Fibroblast of lung (primary cell): ENCODE measurements at places on chromosomes 11 and 22. TPM values are rescaled to one million over a fixed set of nuclear protein-coding genes. Genes with fewer than 3 reads are reported as not detected.
A peak's percentile ranks its signal among the peaks of the same experiment; 100 is the strongest.

DNA sequence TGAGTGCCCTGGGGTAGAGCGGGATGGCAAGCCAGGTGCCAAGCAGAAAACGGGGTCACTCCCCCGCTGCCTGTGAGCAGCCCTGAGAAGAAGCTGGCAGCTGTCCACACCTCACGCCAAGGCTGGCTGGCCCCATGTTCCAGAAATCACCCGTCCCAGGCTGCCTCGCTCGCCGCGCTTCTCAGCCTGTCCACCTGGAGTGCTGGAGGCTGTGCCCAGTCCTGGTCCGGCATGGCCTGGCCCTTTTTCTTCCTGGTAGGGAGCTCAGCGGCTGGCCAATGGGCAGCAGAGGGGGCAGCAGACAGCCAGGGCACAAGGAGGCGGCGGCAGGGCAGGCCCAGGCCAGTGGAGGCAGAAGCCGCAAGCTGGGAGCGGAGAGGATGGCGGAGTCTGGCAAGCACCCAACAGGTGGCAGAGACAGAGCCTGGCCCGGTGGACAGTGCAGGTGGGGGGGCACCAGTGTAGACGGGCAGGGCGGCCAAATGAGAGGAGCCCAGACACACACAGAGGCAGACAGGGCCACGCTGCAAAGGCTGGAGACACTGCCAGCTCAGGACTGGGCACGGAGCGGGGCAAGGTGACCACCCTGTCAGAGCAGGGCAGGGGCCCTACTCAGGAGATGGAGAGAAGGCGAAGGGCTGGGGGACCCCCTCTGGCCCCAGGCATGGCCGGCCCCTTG, 37.2 kb upstream of the TH start:
- H3K4me3 ChIP-seq, result no peak overlapping the region
- H3K27me3 ChIP-seq, result no peaks in the 10 kb centered on the region

DNA sequence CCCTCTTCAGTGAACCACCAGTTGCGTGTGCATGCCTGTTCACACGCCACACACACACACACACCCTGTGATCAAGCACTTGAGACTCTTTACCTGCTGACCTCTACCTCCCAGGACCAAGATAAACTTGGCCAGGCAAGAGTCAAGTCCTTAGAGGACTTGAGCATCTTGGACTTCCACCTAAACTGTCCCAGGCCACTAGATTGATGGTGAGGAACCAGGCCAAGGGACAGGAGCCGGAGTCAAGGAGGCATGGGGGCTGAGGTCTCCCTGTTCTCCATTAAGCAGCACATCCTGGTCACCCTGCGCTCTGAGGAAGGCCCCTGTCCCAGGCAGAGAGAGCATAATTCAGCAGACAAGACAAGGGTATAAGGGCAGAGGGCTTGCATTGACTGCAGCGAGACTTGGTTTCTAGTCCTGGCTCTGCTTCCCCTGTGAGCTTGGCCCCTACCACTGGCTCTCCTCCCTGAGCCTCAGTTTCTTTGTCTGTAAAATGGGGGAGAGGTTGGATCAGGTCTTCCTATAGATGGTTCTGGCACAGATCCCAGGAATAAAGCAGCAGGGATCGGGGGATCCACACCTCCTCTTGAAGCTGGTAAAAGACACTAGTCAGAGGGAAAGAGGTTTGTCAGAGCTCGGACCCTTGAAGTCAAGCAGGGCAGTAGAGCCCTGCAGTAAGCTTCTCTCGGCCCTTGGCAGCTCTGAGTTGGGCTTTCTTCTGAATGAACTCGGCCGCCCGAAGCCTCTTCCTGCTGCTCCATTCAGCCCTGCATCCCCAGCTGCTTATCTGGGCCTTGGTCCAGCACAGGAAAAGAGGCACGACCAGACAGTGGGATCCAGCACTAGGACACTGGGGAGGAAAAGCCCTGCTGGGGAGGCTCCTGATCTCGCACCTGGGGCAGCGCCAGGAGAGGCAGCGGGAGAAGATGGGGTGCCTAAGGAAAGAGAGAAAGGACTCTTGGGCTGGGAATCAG, 2.0 kb downstream of the CREB3L1 start:
- H3K27me3 ChIP-seq, result no peaks in the 10 kb centered on the region
- peaks cover 2% of the 10 kb centered on the region for H3K36me3 ChIP-seq
- peak overlapping the region; percentile 91 for H3K4me3 ChIP-seq
- H3K27ac ChIP-seq, result peak overlapping the region; percentile 68
- peaks cover 20% of the 10 kb centered on the region for H3K4me1 ChIP-seq

DNA sequence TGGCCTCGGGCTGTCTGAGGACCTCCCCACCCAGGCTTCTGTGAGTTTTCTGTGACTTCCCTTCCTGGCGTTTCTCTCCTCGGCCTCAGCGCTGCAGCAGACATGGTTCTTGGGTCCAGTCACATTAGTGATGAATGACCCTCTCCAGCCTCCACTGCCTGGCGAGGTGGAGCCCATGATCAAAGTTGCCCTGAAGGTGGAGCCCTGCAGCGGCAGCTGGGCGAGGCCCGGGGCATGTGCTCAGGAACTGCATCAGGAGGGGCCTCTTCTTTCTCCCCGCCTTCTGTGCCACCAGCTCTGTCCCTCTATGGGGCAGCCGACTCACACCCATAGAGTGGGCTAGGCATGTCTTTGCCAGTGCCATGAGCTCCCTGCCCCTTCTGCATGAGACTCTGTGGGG, 1079.7 kb downstream of the TBC1D22A start:
- H3K4me3 ChIP-seq, result no peak overlapping the region
- no peaks in the 10 kb centered on the region for H3K4me1 ChIP-seq
- H3K36me3 ChIP-seq, result no peaks in the 10 kb centered on the region
- H3K27ac ChIP-seq, result no peak overlapping the region
- no peak for DNase-seq

- H3K27ac ChIP-seq, result no peak overlapping the region
- no peak for DNase-seq
- no peaks in the 10 kb centered on the region for H3K36me3 ChIP-seq
- no peaks in the 10 kb centered on the region for H3K4me1 ChIP-seq
- no peak overlapping the region for H3K4me3 ChIP-seq
These were observed 39.9 kb upstream of the GGTLC2 start for GRCh38 chr22:22604326-22605073.

- H3K4me1 ChIP-seq, result no peaks in the 10 kb centered on the region
- no peak for DNase-seq
These were observed 28.3 kb downstream of the SLC6A5 start for GRCh38 chr11:20627701-20628100.

DNA sequence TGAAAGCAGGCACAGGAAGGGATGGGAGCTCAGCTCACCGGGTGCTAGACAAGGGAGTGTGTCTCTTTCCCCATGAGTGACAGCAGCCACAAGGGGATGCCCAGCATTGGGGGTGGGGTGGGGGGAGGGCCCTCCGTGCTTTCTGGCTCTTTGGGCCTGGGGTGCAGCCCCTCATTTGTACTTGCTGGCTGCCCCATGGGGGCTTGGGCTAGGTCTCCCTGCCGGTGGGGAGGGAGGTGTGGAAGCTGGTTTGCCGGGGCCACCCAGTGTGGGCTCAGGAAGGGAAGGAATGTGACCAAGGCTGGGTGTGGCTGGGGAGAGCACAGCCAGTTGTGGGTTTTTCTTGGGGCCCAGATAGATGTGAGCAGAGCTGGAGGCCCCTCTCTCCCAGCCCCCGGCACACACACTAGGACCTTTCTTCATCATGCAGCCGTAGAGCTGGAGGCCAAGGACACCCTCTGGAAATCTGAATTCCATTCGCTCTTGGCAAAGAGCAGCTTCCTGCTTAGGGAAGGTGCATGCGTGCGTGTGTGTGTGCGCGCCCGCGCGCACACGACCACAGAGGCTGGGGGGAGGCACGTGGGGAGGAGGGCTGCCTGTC, 25.8 kb downstream of the KCNQ1OT1 start:
- H3K27ac ChIP-seq, result no peak overlapping the region
- no peak overlapping the region for H3K4me3 ChIP-seq
- no peak for DNase-seq
- no peaks in the 10 kb centered on the region for H3K4me1 ChIP-seq
- no peaks in the 10 kb centered on the region for H3K36me3 ChIP-seq

DNA sequence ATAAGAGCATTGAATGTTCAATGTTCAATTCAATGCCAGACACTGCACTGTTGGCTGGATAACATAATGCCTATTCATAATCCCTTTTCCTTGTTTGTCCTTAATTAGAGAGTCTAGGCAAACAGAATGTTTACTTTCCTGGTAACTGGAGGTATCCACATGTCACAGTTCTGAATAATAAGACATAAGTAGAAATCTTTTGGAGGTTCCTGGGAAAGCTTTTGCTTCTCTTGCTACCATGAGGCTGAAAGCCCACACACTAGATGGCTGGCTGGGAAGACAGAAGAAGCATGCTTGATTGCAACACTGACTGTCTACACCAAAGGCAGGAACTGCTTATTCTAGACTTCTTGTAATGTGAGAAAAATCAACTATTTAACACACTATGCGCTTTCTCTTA, 79.5 kb downstream of the GAB2 start:
- no peak for DNase-seq
- H3K36me3 ChIP-seq, result no peaks in the 10 kb centered on the region
- H3K27me3 ChIP-seq, result no peaks in the 10 kb centered on the region
- no peak overlapping the region for H3K4me3 ChIP-seq
- H3K27ac ChIP-seq, result no peak overlapping the region

DNA sequence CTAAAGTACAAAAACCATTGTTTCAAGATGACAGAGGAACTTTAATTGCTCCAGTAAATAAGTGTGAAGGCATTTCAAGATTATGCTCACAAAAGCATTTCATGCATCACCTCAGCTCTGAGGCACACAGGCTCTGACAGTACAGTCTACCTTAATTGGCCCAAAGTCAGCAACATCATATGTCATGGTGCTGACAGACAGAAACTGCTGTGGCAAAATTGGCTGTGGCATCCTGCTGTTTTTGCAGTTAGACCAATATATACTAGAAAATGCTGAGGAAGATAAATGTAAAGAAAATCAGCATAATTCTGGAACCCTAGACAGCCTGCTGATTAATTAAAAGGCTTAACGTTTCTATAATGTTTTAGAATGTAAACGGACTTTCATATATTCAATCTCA, 34.9 kb upstream of the PPP2R1B start:
- H3K36me3 ChIP-seq, result no peaks in the 10 kb centered on the region
- no peak overlapping the region for H3K27ac ChIP-seq
- no peak overlapping the region for H3K4me3 ChIP-seq
- no peaks in the 10 kb centered on the region for H3K27me3 ChIP-seq

GRCh38 chr22:24028533-24028932, 17.4 kb downstream of the CABIN1 start:
- DNase-seq, result no peak
- no peaks in the 10 kb centered on the region for H3K36me3 ChIP-seq
- no peaks in the 10 kb centered on the region for H3K4me1 ChIP-seq

- no peaks in the 10 kb centered on the region for H3K27me3 ChIP-seq
- H3K27ac ChIP-seq, result peak overlapping the region; percentile 47
- H3K4me3 ChIP-seq, result peak overlapping the region; percentile 72
- H3K36me3 ChIP-seq, result peaks cover 5% of the 10 kb centered on the region
These were observed 1.2 kb downstream of the EPS8L2 start for GRCh38 chr11:706957-707816.

DNA sequence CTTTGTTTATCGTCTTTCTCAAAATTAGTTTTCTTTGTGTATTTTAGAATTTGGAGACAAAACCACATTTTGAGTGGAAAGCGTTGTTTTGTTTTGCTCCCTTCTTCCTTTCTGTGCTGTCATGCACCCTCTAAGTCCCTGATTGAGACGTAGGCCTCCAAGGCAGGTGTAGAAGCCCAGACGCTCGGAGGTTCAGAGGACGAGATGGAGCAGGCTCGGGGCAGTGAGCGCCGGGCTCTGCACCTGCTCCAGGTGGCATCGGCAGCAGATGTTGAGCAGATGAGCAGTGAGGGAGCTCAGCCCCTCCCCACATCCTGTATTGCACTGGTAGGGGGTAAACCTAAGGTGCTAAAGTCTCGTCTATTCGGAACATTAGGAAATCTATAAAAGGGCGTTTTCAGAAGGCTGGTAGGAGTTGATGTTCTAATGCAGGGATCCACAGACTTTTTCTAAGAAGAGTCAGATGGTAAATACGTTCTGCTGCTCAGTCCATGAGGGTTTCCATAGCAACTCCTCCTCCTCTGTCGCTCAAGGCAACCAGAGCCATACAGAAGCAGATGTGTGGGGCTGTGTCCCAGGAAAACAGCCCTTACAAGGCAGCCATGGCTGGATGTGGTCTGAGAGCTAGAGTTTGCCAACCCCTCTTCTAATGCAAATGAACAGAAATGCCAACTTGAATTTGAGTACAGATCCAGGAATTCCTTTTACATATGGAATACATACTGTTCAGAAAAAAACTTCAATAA, 724.2 kb downstream of the BRD1 start:
- DNase-seq, result no peak
- no peak overlapping the region for H3K27ac ChIP-seq
- H3K27me3 ChIP-seq, result no peaks in the 10 kb centered on the region
- H3K4me3 ChIP-seq, result no peak overlapping the region
- H3K4me1 ChIP-seq, result no peaks in the 10 kb centered on the region
- H3K36me3 ChIP-seq, result no peaks in the 10 kb centered on the region

GRCh38 chr11:115334932-115335788, 169.1 kb downstream of the CADM1 start:
- no peaks in the 10 kb centered on the region for H3K4me1 ChIP-seq
- no peak overlapping the region for H3K4me3 ChIP-seq
- no peaks in the 10 kb centered on the region for H3K27me3 ChIP-seq

- peak; percentile 43 for DNase-seq
- no peaks in the 10 kb centered on the region for H3K36me3 ChIP-seq
- H3K27me3 ChIP-seq, result no peaks in the 10 kb centered on the region
- H3K4me1 ChIP-seq, result peaks cover 12% of the 10 kb centered on the region
- H3K27ac ChIP-seq, result no peak overlapping the region
These were observed 11.5 kb downstream of the BMAL1 start for GRCh38 chr11:13289081-13289480.

GRCh38 chr11:91926965-91927364, 297.7 kb upstream of the FAT3 start:
- H3K27ac ChIP-seq, result no peak overlapping the region
- DNase-seq, result no peak
- no peaks in the 10 kb centered on the region for H3K4me1 ChIP-seq
- H3K4me3 ChIP-seq, result no peak overlapping the region
- H3K27me3 ChIP-seq, result no peaks in the 10 kb centered on the region
- H3K36me3 ChIP-seq, result no peaks in the 10 kb centered on the region

- H3K4me3 ChIP-seq, result no peak overlapping the region
- no peaks in the 10 kb centered on the region for H3K36me3 ChIP-seq
- no peaks in the 10 kb centered on the region for H3K4me1 ChIP-seq
- H3K27ac ChIP-seq, result no peak overlapping the region
These were observed 427.9 kb downstream of the JRKL start for GRCh38 chr11:96817482-96818399.

GRCh38 chr22:19295733-19296132, 4.2 kb upstream of the CLTCL1 start:
- H3K27me3 ChIP-seq, result no peaks in the 10 kb centered on the region
- no peak overlapping the region for H3K4me3 ChIP-seq
- no peaks in the 10 kb centered on the region for H3K36me3 ChIP-seq
- no peak overlapping the region for H3K27ac ChIP-seq
- H3K4me1 ChIP-seq, result peaks cover 5% of the 10 kb centered on the region

GRCh38 chr11:102564110-102564509, 33.6 kb upstream of the MMP7 start:
- H3K4me1 ChIP-seq, result peaks cover 4% of the 10 kb centered on the region
- no peak overlapping the region for H3K4me3 ChIP-seq
- H3K36me3 ChIP-seq, result no peaks in the 10 kb centered on the region
- H3K27ac ChIP-seq, result no peak overlapping the region
- no peaks in the 10 kb centered on the region for H3K27me3 ChIP-seq

The C11orf65 gene
- 0.54 and 0.75 TPM in 2 replicates for polyA plus RNA-seq

The MS4A14 gene
- not detected in 2 replicates for polyA plus RNA-seq

The VSIG10L2 gene
- not detected in 2 replicates for polyA plus RNA-seq

The KCNQ1OT1 gene
- polyA plus RNA-seq, result 0.05 and 0.11 TPM in 2 replicates

The CHST1 gene
- 0.11 and 0.17 TPM in 2 replicates for polyA plus RNA-seq

The OR2AG1 gene
- polyA plus RNA-seq, result not detected in 2 replicates

The RIMBP3C gene
- polyA plus RNA-seq, result 0.02 and 0.03 TPM in 2 replicates

The OR2AG2 gene
- 0.03 and 0.26 TPM in 2 replicates for polyA plus RNA-seq
